ENCODE measurements at places on chromosomes 13 and 19.

DNA sequence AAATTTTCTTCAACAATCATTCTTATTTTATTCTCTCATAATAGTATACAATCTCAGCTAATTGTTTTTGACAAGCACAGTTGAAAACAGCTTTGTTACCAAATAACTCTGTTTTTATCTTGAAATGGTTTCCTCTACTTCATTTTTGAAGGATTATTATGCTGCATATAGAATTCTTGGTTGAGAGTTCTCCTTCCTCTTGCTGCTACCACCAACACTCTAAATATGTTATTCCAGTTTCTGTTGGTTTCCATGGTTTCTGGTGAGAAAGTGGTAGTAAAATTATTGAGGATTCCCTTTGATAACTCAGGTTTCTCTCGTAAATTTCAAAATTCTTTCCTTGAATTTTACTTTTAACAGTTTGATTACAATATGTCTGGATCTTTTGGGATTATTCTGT is 1725.9 kb downstream of the PCDH9 start:
- no peak for DNase-seq

DNA sequence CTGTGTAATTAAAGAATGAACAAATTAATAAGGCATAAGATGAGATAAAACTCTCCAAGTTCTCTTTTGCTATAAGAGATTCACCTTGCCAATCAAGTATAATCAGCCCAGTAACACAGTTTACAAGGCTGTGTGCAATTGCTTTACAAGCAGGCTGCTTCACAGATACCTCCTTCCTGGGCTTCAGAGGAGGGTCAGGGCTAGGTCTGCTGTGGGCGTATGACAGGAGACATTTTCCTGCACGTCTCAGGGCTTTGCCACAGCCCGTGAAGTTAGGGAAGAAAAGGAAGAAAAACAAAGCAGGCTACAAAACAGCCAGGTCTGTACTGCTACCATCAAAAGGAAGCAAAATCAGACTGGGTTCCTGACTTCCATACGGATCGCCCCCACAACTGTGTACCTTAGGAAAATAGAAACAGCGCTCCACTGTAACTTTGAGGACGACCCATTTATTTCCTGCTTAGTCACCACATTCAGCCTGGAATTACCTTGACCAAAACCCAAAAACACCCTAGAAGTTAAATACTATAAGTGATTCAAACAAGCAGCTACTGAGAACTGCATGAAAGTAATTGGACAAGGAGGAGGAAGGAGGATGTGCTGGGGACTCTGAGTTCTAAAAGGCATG is 12.4 kb downstream of the EFNB2 start:
- DNase-seq: no peak

DNA sequence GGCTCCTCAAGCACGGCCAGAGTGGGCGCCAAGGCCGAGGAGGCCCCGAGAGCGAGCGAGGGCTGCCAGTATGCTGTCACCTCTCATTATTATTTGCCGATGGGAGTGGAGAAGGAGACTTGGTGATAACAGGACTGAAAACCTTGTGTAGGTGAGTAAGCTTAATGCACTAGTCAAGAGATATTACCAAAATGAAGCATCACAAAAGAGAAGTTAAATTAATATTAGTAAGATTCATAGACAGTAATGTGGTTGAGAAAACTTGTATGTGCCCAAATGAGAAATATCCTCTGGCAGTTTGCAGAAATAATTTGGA is 204.5 kb upstream of the SLITRK1 start:
- DNase-seq: no peak

DNA sequence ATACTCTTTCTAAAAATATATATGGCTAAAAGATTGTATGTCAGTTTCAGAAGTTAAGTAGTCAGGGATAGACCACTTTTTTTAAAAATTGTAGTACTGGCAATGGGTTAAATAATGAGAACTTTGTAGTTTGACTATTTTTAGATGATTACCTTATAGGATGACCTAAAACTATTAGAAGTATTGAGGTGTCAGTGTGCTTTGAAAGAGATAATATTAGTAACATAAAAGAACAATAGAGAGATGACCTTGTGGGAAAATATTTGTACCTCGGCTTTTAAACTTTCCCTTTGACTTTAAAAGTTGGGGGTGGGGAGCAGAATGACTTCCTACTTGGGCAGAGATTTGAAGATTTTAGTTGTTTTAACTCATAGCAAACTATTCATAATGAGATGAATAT is 48.3 kb downstream of the SLAIN1 start:
- no peak for DNase-seq

GRCh38 chr19:50264483-50265186 is 61.2 kb downstream of the MYH14 start:
- DNase-seq: no peak

- DNase-seq: no peak
Observed at GRCh38 chr19:55463583-55464031, 944 bp downstream of the C19orf85 start.

DNA sequence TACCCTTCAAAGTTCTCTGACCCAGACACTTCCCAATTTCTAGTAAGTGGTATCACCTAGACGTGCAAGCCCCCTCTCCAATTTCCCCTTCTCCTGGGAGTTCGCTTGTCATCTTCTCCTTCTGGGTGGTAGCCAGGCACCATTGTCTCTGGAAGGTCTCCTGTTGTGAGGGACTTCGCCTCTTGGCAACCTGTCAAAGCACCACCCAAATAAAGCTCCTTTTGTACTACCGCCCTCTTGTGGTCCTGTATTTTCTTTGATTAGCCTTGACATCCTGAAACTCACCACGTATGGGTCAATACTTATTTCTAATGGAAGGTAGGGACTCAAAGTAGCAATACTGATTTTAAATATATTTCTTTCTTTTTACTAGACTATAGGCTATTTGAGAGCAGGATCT is 8.2 kb downstream of the GPC5 start:
- DNase-seq: peak; percentile 33

DNA sequence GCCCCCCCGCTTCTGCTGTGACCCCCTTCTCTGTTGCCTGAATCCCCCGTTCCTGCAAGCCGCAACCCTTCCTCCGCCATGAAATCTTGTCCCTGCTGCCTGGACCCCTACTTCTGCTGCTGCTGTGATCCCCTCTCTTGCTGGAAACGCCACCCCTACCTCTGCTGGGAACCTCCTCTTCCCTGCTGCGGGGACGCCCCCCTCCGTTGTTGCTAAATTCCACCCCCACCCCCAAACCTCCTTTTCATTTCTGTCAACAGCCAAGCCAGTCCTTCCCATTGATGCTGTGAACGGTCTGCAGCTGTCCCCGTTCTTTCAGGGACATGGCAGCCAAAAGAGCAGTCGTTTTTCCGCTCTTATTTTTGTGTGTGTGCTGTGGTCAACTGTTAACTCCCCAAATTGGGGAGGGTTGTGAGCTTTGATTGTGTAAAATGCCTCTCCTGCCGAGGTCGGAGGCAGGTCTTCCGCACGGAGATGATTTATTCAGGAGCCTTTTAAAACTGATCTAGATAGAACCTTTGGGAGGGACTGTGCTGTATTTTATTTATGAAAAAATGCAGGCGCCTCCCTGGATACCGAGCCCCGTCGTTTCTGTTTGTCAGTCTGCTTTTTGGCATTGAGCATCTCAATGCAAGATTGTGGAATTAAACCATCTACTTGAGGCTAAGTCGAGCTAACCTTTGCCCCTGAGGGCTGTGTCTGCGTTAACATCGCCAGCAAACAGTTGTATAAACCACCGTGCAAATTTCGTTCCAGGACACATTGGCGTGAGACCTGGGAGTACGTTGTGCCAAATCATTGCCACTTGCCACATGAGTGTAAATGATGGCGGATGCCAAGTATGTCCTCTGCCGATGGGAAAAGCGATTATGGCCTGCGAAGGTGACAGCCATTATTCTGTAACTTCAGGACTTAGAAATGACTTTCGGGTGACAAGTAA is 27.9 kb upstream of the NDUFS7 start:
- DNase-seq: peak; percentile 28

DNA sequence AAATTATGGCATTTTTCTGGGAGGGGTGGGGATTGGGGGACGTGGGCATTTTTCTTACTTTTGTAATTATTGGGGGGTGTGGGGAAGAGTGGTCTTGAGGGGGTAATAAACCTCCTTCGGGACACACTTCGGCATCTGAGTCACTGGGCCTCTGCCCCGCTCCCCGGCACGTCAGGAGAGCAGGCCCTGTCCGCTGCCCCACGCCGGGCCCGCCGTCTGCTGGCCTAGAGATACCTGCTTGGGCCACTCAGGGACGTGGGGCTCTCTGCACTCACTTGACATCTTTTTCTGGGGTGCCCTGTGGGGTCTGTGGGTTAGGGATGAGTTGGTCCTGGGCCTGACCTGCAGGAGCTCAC is 3.5 kb upstream of the FTL start:
- DNase-seq: no peak

DNA sequence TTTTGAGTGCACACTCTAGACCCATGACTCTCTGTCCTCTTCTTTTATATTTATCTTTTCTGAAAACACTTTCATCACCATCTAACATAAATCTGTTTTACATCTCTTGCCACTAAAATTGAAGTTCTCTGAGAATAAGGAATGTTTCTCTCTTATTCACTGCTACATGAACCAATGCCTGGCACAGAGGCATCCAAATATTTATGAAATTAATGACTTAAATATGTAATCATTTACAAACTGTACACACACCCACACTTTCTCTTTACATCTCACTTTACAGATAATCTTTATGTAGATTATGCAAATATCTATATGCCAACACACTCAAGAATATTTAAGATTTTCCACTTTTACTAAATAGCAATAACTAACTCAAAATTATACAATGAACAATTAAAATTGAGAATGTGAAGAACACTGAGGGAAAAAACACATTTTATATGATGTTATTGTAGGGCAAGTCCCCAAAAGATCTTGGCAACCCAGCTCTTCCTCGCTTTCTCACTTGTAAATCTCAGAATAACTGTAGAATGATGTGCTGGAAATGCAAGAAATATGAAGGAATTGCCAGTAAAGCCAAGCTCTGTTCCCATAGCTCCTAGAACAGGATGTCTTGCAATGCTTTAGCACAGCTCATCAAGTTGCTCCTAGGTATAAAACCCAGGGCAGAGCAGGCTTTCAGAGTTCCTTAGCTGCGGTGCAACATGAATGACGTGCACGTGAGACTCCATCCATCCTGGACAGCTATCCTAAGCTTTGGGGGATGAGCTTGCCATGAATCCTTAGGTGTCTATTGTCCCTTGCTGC is 50.7 kb downstream of the UGGT2 start:
- no peak for DNase-seq

DNA sequence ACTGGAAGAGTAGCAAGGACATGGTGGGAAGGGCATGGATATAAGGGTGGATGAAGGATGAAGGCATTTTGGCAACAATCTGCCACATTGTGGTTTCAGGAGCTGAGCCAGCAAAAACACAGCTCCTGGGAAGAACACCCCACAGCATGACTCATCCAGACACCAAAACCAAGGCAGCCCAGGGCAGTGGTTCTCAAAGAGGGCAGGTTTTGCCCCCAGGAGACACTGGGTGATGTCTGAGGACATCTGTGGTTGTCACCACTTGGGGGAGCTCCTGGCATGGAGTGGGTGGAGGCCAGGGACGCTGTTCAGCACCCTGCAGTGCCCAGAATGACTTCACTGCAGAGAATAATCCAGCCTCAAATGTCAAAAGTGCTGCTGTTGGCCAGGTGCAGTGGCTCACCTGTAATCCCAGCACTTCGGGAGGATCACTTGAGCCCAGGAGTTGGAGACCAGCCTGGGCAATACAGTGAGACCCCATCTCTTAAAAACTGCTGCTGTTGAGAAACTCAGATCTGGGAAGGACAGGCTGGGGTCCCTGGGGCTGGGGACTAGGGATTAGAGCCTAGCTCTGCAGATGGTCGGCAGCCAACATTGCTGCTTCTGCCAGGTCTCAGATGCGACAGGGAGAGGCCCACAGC is 16.1 kb downstream of the ZFR2 start:
- DNase-seq: peak; percentile 83

- no peak for DNase-seq
Observed at GRCh38 chr19:33501693-33502356, 19.8 kb downstream of the PEPD start.

- no peak for DNase-seq
Observed at GRCh38 chr13:25819856-25820530, 231.8 kb downstream of the SHISA2 start.
